HEK293T (cell line): ENCODE measurements at places on chromosomes 6 and 20.
A peak's percentile ranks its signal among the peaks of the same experiment; 100 is the strongest.

DNA sequence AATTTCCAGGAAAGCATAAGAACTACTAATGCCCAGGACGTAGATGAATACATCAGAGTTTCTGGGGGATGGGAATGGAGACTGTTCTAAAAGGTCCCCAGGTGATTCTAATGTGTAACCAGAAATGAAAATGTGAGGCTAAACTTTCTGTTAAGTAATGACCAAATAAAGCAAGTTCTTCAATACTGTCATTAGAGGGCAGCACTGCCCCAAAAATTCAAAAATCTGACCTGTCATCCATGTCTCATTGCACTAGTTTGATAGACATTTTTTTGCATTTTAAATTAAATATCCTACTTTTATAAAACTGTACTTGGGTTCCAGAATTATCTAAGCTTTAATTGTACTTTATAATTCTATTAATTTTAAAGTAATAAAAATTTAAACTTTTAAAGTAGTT is 94.9 kb downstream of the RFX6 start:
- peak; percentile 57 for DNase-seq

GRCh38 chr6:93679836-93680235 is 260.5 kb upstream of the EPHA7 start:
- DNase-seq = no peak

GRCh38 chr6:125174626-125175025 is 21.1 kb downstream of the TPD52L1 start:
- DNase-seq = no peak

GRCh38 chr20:13838664-13839063 is 53.8 kb downstream of the NDUFAF5 start:
- no peak for DNase-seq

GRCh38 chr20:16273812-16274555 is 299.3 kb downstream of the KIF16B start:
- no peak for DNase-seq

DNA sequence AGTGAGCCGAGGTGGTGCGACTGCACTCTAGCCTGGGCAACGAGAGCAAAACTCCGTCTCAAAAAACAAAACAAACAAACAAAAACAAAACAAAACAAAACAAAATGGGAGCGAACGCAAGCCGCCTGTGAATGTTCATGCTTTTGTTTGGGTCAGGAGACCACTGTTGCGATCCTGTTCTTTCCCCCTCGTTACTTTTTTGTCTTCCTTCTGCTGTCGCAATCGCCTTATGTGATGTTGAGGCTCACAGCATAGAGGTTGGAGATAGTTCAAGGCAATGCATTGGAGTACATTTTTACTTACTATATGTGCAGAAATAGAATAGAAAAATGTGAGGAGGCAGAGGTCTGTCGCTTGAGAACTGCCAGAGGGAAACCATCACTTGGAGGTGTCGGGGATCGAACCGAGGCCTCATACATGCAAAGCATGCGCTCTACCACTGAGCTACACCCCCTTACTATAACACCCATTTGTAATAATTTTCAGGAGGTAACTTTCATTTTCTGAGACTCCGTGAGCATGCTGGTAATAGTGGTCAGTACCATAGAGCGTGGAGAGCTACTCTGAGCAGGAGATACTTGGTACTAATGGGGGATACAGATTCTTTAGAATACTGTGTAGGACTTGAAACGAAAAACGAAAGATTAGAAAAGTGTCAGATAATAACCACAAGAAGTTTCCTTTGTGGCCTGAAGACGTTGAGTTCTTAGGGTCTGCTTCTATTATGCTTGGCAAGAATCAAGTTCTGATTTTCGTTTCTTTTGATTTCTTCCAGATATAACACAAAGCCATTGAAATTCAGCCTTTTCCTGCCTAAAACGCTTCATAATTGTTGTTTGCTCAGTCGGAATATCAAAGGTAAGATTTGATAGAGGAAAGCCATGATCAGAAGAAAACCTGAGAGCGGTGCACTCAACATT is 121.1 kb downstream of the TRIM27 start:
- peak; percentile 41 for DNase-seq

- DNase-seq = no peak
Observed at GRCh38 chr6:155684416-155685196, 229.0 kb upstream of the NOX3 start.

DNA sequence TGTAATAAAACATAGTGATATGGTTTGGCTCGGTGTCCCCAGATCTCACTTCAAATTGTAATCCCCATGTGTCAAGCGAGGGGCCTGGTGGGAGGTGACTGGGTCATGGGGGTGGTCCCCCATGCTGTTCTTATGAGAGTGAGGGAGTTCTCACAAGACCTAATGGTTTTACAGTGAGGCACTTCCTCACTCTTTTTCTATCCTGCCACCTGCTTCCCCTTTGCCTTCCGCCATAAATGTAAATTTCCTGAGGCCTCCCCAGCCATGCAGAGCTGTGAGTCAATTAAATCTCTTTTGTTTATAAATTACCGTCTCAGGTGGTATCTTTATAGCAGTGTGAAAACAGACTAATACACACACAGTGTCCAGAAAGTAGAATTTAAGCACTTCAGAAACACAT is 78.5 kb downstream of the REPS1 start:
- DNase-seq = no peak

DNA sequence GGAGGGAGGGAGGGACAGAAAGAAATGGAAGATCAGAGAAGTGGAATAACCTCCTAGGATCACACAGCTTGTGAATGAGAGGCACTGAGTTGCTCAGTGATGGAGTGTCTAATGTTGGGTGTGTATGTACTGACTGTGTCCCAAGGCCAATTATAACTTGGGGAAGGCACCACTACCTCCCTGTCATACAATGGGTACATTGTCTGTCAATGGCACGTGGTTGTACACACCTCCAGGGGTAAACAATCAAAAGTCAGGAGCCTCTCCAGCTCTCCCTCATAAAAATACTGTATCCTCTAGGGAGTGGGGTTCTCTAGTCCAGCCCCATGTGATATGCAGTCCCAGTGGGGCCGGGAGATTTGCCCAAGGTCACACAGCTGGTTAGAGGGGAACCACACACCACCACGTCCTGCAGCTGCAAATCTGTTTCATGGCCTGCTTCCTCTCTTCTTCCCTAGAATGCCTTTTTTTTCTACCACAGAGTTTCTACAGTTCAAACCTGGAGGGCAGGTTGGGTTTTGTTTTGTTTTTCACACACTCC is 112.5 kb downstream of the SNX5 start:
- no peak for DNase-seq

DNA sequence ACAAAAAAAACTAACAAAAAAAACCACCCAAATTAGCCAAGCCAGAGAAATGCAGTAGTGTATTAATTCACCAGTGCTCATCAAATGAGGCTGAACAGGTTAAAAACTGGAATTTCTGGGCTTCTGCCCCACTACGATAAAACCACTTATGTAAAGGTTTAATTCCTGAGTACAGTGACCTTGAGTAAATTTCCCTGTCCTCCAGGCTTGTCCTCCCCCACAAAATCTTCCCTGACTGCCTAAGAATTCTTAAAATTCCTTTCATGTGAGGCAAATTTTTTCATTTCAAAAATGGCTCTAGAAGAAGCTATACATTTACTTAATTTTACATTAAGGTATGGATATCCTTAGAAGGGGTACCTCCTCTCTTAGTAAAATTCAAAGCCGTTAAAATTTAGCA is 80.1 kb upstream of the ID4 start:
- no peak for DNase-seq

GRCh38 chr6:17899491-17899890 is 87.9 kb downstream of the KIF13A start:
- DNase-seq = no peak

DNA sequence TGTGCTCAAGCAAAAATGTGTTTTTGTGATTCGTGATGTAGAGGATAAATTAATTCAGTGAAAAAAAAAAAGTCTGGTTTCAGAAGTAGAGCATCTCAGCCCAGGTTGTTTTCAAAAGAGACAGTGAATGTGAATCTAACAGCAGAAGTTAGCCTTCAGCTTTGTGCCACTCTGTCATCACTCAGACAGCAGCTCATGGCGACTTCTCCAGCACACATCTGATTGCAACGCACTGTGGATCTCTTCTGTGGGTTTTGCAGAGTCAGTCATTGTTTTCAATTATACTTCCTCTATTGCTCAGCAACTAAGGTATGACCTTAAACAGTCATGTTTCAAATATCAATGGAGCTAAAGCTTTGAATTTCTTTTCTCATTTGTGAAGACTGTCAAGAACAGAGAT is 335.5 kb upstream of the POU3F2 start:
- DNase-seq = no peak
